ENCODE measurements at places on chromosomes 3 and 15.

DNA sequence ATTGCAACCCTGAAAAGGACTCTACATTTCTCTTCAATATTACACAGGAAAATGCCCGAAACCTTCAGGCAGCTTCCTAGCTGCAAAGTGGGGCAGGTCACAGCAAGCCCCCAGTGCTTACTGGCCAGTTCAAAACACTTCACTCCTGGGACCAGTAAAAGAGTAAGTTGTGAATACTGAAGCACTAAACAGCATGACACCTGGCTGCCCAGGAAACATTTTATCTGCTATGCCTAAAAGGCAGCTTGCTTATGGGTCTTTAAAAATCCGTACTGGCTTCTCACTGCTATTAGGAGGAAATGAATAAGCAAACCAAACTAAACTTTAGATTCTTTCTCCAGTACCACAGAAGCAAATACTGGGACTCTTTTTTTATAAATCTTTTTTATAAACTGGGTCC is 457.9 kb upstream of the ALCAM start:
- no peak for DNase-seq
- no peak overlapping the region for H3K27ac ChIP-seq
- H3K27me3 ChIP-seq, result no peaks in the 10 kb centered on the region
- no peaks in the 10 kb centered on the region for H3K4me1 ChIP-seq
- no peak overlapping the region for H3K4me3 ChIP-seq
- H3K36me3 ChIP-seq, result no peaks in the 10 kb centered on the region

DNA sequence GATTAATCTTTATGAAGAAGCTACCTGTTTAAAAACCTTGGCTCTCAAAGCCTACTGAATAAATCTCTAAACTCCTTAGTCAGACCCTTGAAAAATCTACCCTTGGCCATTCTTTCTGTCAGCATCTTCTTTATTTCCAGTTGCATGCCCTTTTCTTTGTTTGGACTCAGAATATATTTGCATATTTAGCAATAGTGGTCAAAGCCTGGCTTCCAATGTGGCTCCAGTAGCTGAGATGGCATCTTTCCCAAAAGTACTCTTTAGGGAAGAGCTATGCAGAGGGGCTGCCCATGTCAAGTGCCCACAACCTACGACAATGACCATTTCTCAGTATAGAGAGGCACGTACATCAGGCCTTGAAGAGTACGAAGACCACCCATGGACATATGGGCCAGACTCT is 47.2 kb downstream of the TLNRD1 start:
- no peak overlapping the region for H3K4me3 ChIP-seq
- no peaks in the 10 kb centered on the region for H3K27me3 ChIP-seq
- H3K27ac ChIP-seq, result no peak overlapping the region
- DNase-seq, result no peak
- H3K4me1 ChIP-seq, result no peaks in the 10 kb centered on the region

- H3K4me3 ChIP-seq, result no peak overlapping the region
- no peaks in the 10 kb centered on the region for H3K36me3 ChIP-seq
These were observed 21.6 kb downstream of the ADAMTS9 start for GRCh38 chr3:64666171-64666588.

DNA sequence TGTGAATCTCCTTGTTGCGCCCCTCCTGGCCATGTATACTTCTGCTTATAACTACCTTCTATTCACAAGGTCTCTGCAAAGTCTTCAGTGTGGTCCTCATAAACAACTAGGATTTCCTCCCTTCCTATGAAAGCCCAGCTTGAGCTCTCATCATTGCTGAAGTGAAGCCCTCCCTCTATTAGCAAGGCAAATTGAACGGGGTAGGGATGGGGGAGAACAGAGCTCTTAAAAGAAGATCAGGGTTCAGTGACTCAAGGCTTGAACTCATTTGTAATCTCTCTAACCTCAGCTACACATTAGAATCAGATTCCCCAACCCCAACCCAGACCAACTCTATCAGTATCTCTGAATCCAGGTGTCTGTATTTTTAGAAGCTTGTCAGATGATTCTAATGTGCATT is 88.3 kb upstream of the ST8SIA2 start:
- H3K4me3 ChIP-seq, result no peak overlapping the region
- H3K27me3 ChIP-seq, result no peaks in the 10 kb centered on the region
- H3K27ac ChIP-seq, result no peak overlapping the region
- DNase-seq, result no peak
- H3K36me3 ChIP-seq, result no peaks in the 10 kb centered on the region

- no peaks in the 10 kb centered on the region for H3K36me3 ChIP-seq
- peaks cover 6% of the 10 kb centered on the region for H3K4me1 ChIP-seq
- no peak for DNase-seq
- H3K4me3 ChIP-seq, result no peak overlapping the region
These were observed 31.1 kb downstream of the TPM1 start for GRCh38 chr15:63073497-63074172.

- H3K27ac ChIP-seq, result no peak overlapping the region
- no peak overlapping the region for H3K4me3 ChIP-seq
- no peaks in the 10 kb centered on the region for H3K27me3 ChIP-seq
- no peak for DNase-seq
- H3K4me1 ChIP-seq, result no peaks in the 10 kb centered on the region
These were observed 55.0 kb downstream of the ATP2C1 start for GRCh38 chr3:130948929-130949328.

- H3K4me1 ChIP-seq, result no peaks in the 10 kb centered on the region
- H3K27me3 ChIP-seq, result no peaks in the 10 kb centered on the region
- no peak for DNase-seq
- H3K4me3 ChIP-seq, result no peak overlapping the region
These were observed 325.7 kb upstream of the EPHA6 start for GRCh38 chr3:96488708-96489107.

DNA sequence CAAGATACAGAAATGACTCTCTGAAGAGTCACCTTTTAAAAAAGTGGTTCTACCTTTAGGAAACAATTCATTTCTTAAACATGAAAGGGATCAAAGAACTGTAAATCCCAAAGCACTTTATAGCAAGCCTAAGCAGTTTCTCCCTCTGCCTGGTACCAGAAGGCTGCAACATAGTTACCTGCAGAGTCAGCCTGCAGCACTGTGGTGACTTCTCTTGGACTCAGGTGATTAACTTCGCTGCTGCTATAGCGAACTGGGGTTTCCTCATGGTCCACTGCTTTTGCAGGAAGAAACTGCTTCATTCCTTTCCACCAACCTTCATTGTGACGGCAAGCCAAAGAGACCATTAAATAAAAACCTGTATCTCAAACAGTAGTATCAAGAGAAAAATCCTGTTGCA is 37.3 kb downstream of the ST3GAL6 start:
- no peak for DNase-seq
- no peaks in the 10 kb centered on the region for H3K36me3 ChIP-seq
- H3K27me3 ChIP-seq, result no peaks in the 10 kb centered on the region
- no peak overlapping the region for H3K27ac ChIP-seq

- H3K27ac ChIP-seq, result no peak overlapping the region
- H3K27me3 ChIP-seq, result no peaks in the 10 kb centered on the region
- no peaks in the 10 kb centered on the region for H3K4me1 ChIP-seq
- no peaks in the 10 kb centered on the region for H3K36me3 ChIP-seq
These were observed 178.6 kb downstream of the SATB1 start for GRCh38 chr3:18246336-18247060.

- no peak overlapping the region for H3K27ac ChIP-seq
- DNase-seq, result no peak
- no peaks in the 10 kb centered on the region for H3K36me3 ChIP-seq
- peaks cover 27% of the 10 kb centered on the region for H3K4me1 ChIP-seq
- H3K27me3 ChIP-seq, result no peaks in the 10 kb centered on the region
- H3K4me3 ChIP-seq, result no peak overlapping the region
These were observed 37.4 kb downstream of the ARIH1 start for GRCh38 chr15:72511536-72511935.

- H3K27ac ChIP-seq, result no peak overlapping the region
- no peaks in the 10 kb centered on the region for H3K36me3 ChIP-seq
- H3K27me3 ChIP-seq, result no peaks in the 10 kb centered on the region
These were observed 47.0 kb downstream of the FRMD4B start for GRCh38 chr3:69338911-69339310.

- H3K27me3 ChIP-seq, result no peaks in the 10 kb centered on the region
- no peaks in the 10 kb centered on the region for H3K4me1 ChIP-seq
- H3K4me3 ChIP-seq, result no peak overlapping the region
- no peaks in the 10 kb centered on the region for H3K36me3 ChIP-seq
- no peak overlapping the region for H3K27ac ChIP-seq
These were observed 8.9 kb downstream of the IQSEC1 start for GRCh38 chr3:13064159-13064868.

GRCh38 chr3:193590088-193590856 is 2.7 kb upstream of the OPA1 start:
- H3K27ac ChIP-seq, result no peak overlapping the region
- no peak for DNase-seq
- no peaks in the 10 kb centered on the region for H3K36me3 ChIP-seq

- peak; percentile 24 for DNase-seq
- no peaks in the 10 kb centered on the region for H3K36me3 ChIP-seq
- H3K27ac ChIP-seq, result peak overlapping the region; percentile 37
These were observed 20.6 kb upstream of the KCTD6 start for GRCh38 chr3:58471025-58471887.

DNA sequence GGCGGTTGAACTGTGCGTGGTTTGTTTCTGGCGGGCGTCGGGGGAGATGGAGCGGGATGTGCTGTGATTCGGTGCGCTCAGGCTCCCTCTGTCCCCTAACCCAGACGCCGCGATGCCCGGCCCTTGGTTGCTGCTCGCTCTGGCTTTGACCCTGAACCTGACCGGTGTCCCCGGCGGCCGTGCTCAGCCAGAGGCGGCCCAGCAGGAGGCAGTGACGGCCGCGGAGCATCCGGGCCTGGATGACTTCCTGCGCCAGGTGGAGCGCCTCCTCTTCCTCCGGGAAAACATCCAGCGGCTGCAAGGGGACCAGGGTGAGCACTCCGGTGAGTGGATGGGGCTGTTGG is 1.2 kb downstream of the TRH start:
- peaks cover 18% of the 10 kb centered on the region for H3K4me1 ChIP-seq
- H3K27ac ChIP-seq, result no peak overlapping the region
- no peaks in the 10 kb centered on the region for H3K36me3 ChIP-seq
- H3K4me3 ChIP-seq, result peak overlapping the region; percentile 15
- no peak for DNase-seq

All from upper lobe of left lung (tissue), 6 donors.